ENCODE measurements at places on chromosomes 12 and 14. TPM values are rescaled to one million over a fixed set of nuclear protein-coding genes. Genes with fewer than 3 reads are reported as not detected.

The FSCB gene
- not detected for total RNA-seq

DNA sequence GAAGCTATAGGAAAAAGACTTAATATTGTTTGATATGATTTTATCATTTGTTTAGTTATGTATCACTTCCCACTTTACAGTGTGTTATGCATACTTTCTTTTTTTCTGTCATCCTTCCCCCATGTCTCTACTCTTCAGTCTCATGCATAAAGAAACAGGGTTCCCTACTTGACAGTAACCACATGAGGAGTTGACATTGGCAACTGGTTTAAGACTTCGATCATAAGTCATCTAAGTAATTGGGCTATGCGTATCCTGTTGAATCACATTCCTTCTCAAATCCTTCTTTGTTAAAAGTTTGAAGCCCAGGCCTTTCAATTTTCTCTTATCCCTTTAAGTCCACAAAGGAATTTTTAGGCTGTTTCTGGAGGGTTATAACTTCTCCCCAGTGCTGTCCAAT, 358.7 kb downstream of the RAD51B start:
- no peak overlapping the region for H3K4me3 ChIP-seq
- no peak for DNase-seq
- H3K27me3 ChIP-seq, result no peaks in the 10 kb centered on the region
- H3K4me1 ChIP-seq, result peaks cover 31% of the 10 kb centered on the region
- no peaks in the 10 kb centered on the region for H3K36me3 ChIP-seq
- no peak overlapping the region for H3K27ac ChIP-seq

GRCh38 chr12:12720672-12721161, 3.5 kb downstream of the CDKN1B start:
- H3K27ac ChIP-seq, result peak overlapping the region; percentile 100
- peak overlapping the region; percentile 95 for H3K4me3 ChIP-seq
- no peaks in the 10 kb centered on the region for H3K27me3 ChIP-seq
- DNase-seq, result peak; percentile 26
- H3K4me1 ChIP-seq, result peaks cover 40% of the 10 kb centered on the region

DNA sequence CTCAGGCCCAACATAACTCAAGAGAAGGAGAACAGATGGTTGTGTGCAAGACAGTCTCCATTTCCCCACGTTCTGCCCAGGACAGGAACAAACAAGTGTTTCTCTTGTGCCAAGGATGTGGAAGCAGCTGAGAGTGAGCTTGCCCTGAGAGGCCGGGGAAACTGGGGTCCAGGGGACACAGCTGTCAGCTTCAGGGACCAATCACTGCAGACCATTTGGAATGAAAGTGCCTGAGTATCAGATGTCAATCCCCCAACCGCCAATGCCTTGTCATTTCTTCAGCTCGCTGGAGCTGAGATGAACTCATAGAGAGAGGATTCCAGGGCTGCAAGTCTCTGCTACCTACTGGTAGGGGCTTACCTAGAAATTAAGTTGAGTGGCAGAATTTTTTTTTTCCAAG, 71.9 kb upstream of the METAP2 start:
- no peak overlapping the region for H3K4me3 ChIP-seq
- no peak for DNase-seq
- H3K27ac ChIP-seq, result no peak overlapping the region
- H3K27me3 ChIP-seq, result no peaks in the 10 kb centered on the region
- H3K36me3 ChIP-seq, result no peaks in the 10 kb centered on the region
- H3K4me1 ChIP-seq, result no peaks in the 10 kb centered on the region

The ANG gene
- total RNA-seq, result 13.7 TPM

DNA sequence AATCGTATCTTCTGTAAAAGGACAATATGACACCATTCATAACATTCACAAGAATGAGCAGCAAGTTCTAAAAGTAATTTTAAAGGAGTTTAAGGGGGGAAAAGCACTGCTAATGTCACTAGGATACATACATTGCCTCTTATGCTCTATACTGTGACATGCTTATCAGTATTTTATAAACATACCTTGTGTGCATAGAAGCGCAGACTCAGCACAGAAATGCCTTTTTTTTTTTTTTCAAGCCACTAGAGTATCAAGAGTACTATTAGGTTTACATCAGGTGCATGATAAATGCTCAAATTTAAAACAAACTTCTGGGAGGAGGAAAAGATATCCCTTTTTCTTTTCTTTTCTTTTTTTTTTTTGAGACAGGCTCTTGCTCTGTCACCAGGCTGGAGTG, 13.6 kb upstream of the SMARCC2 start:
- H3K27ac ChIP-seq, result no peak overlapping the region
- no peaks in the 10 kb centered on the region for H3K27me3 ChIP-seq
- H3K4me3 ChIP-seq, result no peak overlapping the region
- peaks cover 12% of the 10 kb centered on the region for H3K4me1 ChIP-seq
- DNase-seq, result no peak

DNA sequence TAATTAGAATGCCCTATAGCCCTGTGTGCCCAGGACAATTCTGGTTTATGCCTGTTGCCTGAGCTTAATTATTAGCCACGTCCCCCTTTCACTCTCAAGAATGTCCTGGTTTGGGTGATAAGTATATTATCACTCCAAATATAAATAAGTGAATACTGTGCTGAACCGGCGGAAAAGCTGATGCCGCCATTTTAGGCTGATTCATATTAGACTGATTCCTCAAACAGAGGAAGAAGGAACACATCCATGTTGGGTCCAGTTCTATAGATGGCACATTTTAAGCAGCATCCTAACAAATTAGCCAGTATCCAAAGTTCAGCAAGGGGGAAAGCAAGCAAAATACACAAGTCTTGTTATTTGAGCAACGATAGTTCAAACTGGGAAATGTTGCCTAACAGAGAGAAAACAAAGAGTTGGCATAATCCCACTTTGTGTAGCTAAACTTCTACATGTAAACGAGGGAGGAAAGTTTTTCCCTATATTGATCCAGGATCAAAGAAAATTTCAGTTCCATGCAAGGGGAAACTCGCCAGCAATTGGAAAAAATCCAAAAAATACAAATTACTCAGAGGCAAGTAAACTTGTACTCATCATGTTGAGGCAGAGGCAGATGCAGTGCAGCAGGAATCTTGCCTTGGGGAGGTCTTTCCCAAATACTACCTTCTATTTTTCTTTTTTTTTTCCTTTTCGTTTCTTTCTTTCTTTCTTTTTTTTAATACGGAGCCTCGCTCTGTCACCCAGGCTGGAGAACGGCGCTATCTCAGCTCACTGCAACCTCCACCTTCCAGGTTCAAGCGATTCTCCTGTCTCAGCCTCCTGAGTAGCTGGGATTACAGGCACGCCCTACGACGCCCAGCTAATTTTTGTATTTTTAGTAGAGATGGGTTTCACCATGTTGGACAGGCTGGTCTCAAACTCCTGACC, 96.2 kb downstream of the ITPR2 start:
- H3K4me1 ChIP-seq, result peaks cover 23% of the 10 kb centered on the region
- no peaks in the 10 kb centered on the region for H3K27me3 ChIP-seq
- no peak for DNase-seq
- H3K4me3 ChIP-seq, result no peak overlapping the region
- no peak overlapping the region for H3K27ac ChIP-seq
- no peaks in the 10 kb centered on the region for H3K36me3 ChIP-seq

DNA sequence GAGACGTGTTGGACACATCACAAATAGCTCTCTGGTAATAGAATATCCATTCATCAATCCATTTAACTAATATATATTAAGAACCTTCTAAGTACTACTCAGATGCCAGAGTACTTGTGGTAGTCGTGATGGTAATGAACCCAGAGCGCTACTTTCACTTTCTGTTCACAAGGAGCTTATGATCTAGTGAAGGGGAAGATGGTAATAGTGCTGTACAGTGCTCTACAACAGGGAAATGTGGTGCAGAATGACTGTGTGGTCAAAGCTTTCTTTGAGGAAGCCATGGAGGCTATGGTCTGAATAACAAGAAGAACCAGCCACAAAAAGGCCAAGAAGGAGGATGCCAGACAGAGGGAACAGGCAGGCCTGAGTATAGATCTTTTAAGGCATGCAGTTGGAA, 212.0 kb downstream of the PTPRO start:
- H3K36me3 ChIP-seq, result no peaks in the 10 kb centered on the region
- no peak overlapping the region for H3K4me3 ChIP-seq
- no peak for DNase-seq

The FKBP3 gene
- total RNA-seq, result 33.3 TPM

DNA sequence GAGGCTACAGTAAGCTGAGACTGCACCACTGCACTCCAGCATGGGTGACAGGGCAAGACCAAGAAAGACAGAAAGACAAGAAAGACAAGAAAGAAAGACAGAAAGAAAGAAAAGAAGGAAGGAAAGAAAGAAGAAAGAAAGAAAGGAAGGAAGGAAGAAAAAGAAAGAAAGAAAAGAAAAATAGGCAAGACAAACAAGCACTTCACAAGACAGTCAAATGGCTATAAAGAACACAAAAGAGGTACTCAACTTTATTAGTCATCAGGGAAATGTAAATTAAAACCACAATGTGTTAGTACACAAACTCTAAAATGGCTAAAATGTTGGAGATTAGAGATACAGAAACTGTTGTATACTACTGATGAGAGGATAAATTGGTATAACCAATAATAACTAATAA, 6.6 kb downstream of the ATXN3 start:
- H3K36me3 ChIP-seq, result peaks cover 13% of the 10 kb centered on the region
- H3K4me3 ChIP-seq, result no peak overlapping the region
- no peak for DNase-seq

GRCh38 chr12:100138803-100139098, 3.9 kb downstream of the BLTP3B start:
- no peak overlapping the region for H3K4me3 ChIP-seq
- H3K27ac ChIP-seq, result no peak overlapping the region

GRCh38 chr12:42118136-42118879, 26.4 kb downstream of the GXYLT1 start:
- H3K4me1 ChIP-seq, result no peaks in the 10 kb centered on the region
- H3K4me3 ChIP-seq, result no peak overlapping the region
- no peaks in the 10 kb centered on the region for H3K27me3 ChIP-seq
- H3K36me3 ChIP-seq, result peaks cover 8% of the 10 kb centered on the region
- no peak for DNase-seq
- no peak overlapping the region for H3K27ac ChIP-seq

DNA sequence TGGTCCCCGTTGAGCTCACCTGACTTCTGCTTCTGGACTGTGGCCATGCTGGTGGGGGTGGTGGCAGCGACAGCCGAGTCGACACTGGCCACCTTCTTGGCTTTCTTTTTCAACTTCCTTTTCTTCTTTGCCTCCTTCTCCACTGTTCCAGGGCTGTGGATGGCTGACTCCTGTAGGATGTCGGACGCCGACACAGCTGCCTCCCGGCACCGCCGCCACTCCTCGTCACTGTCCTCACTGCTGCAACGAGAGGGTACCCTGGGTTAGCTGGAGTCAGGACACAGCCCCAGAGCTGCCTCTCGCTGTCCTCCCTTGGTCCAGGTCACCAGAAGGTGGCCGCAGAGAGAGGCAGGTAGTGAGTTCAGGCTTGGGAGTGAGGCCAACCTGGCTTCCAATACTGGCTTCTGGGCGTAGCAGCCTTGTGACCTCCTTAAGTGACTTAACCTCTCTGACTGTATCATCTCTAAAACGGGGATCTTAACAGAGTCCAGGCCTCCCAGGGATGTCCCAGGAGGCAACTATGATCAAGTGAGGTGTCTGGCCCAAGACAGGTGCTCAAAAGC, 12.0 kb downstream of the C12orf43 start:
- H3K27ac ChIP-seq, result no peak overlapping the region
- H3K4me1 ChIP-seq, result no peaks in the 10 kb centered on the region
- DNase-seq, result no peak
- peaks cover 13% of the 10 kb centered on the region for H3K36me3 ChIP-seq
- H3K4me3 ChIP-seq, result no peak overlapping the region

The SMOC1 gene
- total RNA-seq, result under 0.01 TPM

The NDRG2 gene
- total RNA-seq, result 222 TPM

- H3K36me3 ChIP-seq, result no peaks in the 10 kb centered on the region
- peak overlapping the region; percentile 94 for H3K27ac ChIP-seq
- no peak for DNase-seq
- H3K4me3 ChIP-seq, result peak overlapping the region; percentile 46
Measured at GRCh38 chr14:94936901-94937685, 167.2 kb upstream of the GSC start.

DNA sequence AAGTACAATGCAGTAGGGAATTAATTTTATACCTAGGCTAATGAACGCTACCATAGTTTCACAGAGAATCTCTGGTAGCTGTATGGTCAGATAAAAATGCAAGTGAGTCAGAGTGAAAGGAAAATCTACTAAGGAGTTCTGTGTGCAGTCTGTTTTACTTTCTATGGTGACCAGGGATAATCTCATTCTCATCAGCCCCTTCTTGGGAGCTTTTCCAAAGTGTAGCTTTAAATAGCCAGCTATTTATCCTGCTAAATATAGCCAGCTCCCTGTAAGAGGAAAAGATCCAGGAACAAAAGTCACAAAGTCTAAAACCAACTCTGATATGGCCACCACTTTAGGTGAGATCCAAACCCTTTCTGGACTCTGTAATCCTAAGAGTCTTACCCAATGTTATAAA, 75.5 kb downstream of the TMEM116 start:
- H3K27me3 ChIP-seq, result no peaks in the 10 kb centered on the region
- peak overlapping the region; percentile 74 for H3K27ac ChIP-seq
- DNase-seq, result no peak
- peaks cover 17% of the 10 kb centered on the region for H3K4me1 ChIP-seq

- H3K27me3 ChIP-seq, result no peaks in the 10 kb centered on the region
- no peaks in the 10 kb centered on the region for H3K36me3 ChIP-seq
- H3K4me3 ChIP-seq, result no peak overlapping the region
- no peaks in the 10 kb centered on the region for H3K4me1 ChIP-seq
Measured at GRCh38 chr12:27123642-27124041, 41.3 kb upstream of the C12orf71 start.

The CIROP gene
- 0.19 TPM for total RNA-seq

DNA sequence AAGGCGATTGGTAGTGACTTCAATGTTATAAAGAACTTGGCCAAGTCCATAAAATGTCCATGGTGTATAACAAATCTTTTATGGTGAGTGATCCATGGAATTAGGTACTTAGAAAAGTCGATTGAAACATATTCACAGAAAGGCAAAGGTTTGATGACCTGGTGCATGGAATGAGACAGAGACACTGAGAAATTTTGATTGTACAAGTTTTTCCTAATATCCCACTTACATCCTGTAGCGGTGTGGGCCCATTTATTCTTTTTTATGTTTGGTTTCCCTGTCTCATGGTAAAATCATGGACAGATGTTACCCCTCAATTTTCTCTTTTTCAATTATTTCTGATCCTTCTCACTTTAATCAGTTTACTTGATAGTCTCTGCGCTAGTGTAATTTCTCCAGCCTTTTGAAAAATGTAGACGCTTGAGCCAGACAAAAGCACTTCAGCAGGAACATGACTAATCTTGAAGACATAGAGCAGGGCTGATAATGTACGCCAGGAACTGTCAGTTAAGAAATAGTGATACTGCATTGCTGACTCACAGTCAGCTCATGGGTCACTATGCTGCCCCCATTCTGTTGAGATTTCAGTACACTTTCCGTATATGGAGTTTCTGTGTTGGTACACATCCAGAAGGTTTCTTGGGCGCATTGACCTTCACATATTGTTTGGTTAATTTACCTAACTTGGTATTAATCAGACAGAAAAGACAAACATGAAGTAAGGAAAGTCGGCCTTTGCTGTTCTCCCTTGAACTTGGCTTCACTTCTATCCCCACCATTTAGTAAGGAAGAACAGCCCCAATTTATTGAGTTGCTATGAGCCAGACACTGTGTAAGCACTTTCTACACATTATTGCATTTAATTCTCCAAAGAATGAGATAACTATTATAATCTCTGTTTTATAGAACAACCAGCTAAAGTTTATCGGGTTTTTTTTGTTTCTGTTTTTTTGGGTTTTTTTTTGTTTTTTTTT, 841.7 kb downstream of the DIO2 start:
- H3K27me3 ChIP-seq, result no peaks in the 10 kb centered on the region
- H3K36me3 ChIP-seq, result no peaks in the 10 kb centered on the region
- peak overlapping the region; percentile 60 for H3K27ac ChIP-seq
- no peak for DNase-seq
- H3K4me3 ChIP-seq, result no peak overlapping the region

The FOXM1 gene
- 1.4 TPM for total RNA-seq

The GYS2 gene
- total RNA-seq, result not detected

All from esophagus muscularis mucosa (tissue), 4 donors.